ENCODE measurements at places on chromosomes 3 and 15.

DNA sequence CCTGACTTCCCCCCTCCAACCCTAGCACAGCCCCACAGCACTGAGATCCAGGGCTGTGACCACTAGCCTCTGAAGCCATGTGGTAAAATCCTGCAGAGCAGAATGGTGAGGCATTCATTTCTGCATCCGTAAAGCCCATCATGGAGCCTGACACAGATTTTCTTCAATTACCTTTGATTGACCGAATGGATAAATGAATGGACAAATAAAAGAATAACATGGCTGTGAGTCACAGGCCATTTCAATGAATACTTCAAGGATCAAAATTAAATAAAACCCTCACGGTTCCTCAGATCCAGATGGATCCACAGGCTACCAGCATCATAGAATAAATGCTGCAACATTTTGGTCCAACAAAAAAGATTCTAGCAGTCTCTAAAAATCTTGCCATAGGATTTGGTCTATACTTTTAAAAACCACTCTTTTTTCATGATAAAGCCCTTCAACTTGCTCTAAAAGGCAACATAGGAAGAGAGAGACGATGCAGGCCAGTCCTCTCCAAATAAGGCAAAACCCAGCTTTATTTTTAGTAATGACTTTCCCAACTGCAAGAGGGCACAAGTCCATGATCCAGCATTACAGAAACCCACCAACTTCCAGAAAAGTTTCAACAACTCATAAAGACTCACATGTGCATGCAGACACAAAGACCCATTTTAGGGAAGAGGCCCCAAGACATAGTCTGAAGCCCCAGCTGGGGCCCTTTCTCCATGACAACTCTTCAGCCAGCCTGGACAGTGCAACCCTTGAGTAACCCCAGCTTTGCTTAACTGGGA is 52.4 kb upstream of the MRPS22 start:
- no peak for DNase-seq

GRCh38 chr3:114887806-114888205 is 259.3 kb downstream of the ZBTB20 start:
- DNase-seq, result no peak

DNA sequence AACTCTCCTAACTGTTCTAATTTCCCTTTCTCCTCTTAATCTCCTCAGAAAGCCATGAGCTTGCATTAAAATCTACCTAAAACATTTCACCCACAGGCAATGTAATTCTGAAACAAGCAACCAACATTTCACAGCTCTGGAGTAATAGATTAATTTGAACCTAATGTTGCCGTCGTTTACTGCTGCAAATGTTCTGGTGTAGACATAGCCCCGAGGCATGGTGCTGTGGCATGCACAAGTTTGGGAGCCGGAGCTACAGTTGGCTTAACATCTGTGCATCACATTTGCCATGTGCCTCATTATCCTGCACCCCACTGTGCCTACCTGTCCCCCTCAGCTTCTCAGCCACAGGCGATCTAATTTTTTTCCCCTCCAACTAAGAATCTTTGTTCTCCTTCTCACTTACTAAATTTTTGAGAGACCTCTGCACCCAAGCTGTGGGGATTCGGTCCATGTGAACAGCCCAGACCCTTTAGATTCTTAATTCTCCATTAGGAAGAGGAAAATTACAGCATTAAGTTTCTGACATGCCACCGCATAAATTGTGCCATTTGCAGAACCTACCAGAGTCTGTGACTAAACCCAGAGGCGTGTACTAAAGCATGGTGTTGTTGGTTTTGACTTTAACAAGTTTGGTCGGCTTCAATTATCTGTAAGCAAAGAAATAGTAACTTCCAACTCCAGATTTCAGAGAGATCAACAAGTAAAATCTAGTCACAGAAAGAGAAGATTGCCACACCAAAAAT is 419.2 kb downstream of the MECOM start:
- no peak for DNase-seq

DNA sequence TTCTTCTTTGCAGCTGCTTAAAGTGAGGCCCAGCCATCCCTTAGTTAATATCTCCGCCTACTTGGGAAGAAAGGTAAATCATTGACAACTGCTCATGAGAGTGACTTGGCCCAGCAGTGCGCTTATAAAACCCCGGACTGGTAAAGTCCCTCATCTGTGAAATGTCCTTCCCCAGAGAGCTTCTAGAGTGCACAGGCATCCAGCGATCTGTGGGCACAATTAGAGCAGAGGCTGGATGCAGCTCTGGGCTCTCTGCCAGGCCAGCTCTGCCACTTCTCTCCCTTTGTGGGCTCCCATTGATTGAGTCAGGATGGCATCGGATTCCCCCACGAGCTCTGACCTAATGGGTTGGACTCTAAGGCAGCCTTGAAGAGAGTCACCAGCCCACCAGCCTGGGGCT is 219.0 kb upstream of the LINGO1 start:
- no peak for DNase-seq

DNA sequence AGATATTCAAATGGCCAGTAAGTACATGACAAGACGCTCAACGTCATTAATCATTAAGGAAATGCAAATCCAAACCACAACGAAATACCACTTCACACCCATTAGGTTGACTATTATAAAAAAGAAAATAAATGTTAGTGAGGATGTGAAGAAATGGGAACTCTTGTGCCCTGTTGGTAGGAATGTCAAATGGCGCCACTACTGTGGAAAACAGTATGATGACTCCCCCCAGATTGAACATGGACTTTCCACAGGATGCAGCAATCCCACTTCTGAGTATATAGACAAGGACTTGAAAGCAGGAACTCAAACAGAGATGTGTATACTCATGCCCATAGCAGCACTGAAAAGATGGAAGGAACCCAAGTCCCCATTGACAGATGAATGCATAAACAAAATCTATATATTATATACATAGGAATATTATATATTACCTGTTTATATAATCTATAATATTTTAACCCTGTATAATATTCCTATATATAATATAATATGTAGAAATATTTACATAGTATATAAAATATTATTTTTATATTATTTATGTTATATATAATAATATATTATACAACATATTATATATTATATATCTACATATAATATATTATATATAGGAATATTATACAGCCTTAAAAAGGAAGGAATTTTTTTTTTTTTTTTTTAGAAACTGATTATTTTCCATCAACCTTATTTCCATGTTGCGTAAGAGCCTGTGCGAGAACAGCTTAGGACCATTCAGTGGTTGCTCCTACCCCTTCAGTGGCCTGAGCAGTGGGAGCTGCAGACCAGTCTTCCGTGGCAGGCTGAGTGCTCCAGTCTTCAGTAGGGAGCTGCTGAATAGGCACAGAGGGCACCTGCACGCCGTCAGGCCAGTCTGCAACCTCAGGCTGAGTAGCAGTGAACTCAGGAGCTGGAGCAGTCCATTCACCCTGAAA is 17.6 kb upstream of the PIGZ start:
- no peak for DNase-seq

DNA sequence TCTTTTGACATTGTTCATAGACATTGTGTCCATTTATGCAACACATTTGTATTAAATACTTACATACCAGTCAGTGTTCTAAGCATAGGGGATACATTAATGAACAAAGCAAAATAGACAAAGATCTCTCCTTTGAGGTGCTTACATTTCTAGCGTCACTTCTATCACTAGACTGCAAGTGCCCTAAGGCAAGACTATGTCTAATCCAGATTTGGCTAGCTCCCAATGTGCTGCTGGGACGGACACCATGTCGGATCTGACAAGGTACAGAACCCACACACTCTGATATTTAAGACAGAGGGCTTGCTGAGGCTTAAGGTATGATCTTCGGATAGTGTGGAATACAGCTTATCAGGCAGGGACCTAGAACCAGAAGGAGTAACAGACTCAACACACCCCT is 41.4 kb downstream of the MYLK start:
- DNase-seq, result no peak

DNA sequence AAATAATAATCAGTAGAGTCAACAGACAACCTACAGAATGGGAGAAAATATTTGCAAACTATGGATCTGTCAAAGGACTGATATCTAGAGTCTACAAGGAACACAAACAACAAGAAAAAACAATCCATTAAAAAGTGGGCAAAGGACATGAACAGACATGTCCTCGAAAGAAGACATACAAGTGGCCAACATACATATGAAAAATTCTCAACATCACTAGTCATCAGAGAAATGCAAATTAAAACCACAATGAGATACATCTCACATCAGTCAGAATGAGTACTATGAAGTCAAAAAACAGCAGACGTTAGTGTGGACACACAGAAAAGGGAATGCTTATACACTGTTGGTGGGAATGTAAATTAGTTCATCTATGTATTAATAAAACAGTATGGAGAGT is 33.7 kb downstream of the SLC2A2 start:
- DNase-seq, result no peak

DNA sequence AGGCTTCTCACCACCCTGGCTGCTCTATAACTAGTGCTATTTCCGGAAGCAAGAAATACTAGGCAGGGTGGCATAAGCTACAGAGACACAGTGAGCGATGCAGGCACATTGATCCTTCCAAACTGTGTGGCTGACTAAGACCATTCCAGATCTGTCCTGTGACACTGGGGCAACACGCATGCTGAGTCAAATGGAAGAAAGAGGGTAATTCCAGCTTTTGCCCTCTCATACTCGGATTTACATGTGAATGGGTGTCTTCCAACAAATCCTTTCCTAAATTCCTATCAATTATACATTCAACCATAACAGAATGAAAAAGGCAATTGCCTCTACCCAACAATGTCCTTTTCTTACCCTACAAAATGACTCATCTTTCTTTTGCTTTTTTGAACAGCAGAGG is 5.1 kb downstream of the FSIP1 start:
- no peak for DNase-seq

GRCh38 chr3:18988614-18989229 is 159.6 kb upstream of the KCNH8 start:
- DNase-seq, result peak; percentile 18

DNA sequence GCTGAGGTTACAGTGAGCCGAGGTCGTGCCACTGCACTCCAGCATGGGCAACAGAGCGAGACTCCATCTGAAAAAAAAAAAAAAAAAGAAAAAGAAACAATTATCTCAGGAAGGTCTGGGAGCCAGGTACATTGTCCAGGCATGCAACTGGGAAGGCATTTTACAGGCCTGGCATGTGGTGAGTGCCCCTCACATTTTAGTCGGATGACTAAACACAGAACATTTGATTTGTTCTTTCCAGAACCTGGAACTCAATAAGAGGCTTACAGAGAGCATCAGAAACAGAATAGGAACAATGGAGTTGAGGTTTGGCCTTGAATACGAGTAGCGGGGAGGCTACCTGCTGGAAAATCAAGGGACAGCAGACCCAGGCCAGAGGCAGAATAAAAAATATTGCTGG is 33.7 kb upstream of the IGF1R start:
- no peak for DNase-seq

- no peak for DNase-seq
Measured at GRCh38 chr15:43541785-43542184, 24.4 kb downstream of the MAP1A start.

DNA sequence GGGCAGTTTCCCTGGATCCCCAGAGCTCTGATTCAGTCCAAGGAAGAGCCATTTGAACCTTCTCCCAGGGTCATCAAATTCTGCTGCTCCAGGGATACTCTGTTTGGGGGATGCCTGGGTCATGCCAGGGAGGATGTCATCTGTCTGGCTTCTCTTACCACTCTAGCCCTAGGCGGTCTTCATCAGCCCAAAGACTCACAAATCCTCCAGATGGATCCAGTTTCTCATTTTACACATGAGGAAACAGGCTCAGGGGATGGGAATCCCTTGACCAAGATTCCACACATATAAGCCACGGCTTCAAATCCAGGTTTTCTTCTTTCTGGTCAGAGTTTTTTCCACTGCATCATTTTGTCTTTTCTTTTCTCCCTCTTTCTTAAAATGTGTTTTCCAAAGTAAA is 36.7 kb downstream of the SLC28A1 start:
- DNase-seq, result no peak

DNA sequence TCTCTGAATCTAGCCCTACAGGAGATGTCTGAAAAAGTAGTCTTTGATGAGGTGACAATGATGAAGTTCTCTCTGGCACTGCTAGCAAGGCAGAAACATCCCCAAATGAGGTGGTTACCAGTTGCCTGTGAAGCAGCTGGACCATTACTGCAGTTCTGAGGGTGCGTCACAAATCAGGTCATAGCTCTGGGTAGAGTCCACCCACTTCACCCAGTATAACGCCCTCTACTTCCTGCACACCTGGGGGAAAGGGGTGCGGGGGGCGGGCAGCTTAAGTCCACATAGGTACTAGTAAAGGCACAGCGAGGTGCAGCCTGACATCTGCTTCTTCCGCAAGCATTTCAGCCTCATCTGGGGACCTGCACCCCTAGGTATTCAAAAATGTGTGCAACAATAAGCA is 13.4 kb upstream of the SATB1 start:
- DNase-seq, result peak; percentile 50

DNA sequence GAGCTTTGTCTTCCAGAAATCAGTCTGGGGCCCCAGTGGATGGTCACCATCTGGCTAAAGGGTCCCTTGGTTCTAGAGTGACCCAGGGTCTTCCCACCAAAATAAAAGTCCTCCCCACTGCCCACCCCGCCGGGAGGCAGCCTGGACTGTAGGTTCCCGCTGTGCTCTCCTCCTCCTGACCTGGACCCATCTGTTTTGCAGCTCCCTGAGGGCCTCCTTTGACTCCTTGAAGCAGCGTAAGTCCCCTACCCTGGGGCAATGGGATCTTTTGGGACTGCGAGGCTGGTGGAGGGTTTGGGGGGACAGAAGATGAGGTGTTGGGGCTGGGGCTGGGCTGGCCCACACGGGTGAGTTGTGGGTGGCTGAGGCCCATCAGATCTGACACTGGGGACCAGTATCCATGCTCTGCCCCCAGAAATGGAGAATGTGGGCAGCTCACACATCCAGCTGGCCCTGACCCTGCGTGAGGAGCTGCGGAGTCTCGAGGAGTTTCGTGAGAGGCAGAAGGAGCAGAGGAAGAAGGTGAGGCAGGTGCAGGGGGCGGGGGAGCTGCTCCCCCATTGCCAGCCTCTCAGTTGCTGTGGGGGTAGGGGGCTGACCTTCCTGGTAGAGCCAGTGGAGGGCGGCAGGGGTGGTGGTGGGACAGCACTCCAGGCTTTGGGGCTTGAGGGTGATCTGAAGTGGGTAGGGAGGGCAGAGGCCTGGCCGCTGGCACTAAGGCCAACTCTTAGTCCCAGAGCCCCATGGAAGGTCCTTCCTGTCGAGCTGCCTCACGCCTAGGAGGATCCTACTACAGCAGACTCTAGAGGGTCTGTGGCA is 30.4 kb downstream of the PSTPIP1 start:
- DNase-seq, result peak; percentile 0

- no peak for DNase-seq
Measured at GRCh38 chr3:74844428-74844827, 230.0 kb upstream of the CNTN3 start.
